ENCODE measurements at places on chromosomes 5 and 9. TPM values are rescaled to one million over a fixed set of nuclear protein-coding genes. Genes with fewer than 3 reads are reported as not detected.

DNA sequence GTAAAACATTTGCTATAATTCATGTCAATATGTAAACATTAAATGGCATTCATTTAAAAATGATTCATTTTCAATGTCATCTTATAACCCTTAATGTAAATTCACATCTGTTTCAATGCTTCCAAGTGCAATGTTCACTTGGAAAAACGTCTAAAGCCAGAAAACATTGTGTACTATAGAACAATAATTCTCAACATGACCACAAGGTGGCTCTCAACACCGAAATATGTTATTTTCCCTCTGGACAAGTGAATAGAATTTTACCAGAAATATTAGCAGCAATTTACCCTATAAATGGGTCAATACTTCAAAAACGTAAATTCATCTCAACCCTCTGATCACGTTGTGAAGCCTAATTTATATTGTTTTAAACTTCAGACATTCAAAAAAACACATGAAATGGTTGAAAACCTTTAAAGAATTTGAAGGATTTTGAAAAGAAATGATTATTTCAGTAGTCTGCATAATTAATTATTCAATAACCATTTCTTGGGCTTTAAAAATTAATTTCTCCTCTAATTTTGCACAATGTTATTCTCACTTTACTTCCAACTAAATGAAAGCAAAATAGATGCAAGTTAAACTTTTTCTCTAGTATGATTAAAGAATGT lies 11.0 kb downstream of the CDH10 start:
- H3K4me1 ChIP-seq, result no peaks in the 10 kb centered on the region
- no peaks in the 10 kb centered on the region for H3K27me3 ChIP-seq
- DNase-seq, result peak; percentile 3
- no peak overlapping the region for H3K4me3 ChIP-seq

Gene C9orf50
- total RNA-seq, result not detected

Gene PDE6A
- total RNA-seq, result not detected

DNA sequence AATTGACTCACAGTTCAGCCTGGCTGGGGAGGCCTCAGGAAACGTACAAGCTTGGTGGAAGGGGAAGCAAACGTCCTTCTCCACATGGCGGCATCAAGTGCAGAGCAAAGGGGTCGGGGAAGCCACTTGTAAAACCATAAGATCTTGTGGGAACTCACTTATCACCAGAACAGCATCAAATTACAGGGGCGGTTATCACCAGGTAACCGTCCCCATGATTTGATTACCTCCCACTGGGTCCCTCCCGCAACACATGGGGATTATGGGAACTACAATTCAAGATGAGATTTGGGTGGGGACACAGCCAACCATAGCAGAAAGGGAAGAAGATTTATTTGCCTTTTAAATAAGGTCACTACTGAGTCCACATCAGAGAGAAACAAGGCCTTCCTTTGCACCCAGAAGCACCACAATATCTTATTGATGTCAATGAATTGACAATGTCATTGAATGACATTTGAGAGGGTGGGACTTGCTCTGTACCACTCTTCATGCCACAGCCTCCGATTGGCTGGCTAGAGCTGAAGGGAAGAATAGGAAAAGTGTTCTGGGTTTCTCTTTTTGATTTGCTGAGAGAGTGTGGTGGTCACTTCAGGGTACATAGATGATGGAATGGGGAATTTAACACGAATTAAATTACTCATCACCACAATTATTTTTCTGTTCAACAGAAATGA lies 11.0 kb downstream of the SKP2 start:
- peaks cover 68% of the 10 kb centered on the region for H3K36me3 ChIP-seq
- no peak overlapping the region for H3K4me3 ChIP-seq
- H3K27ac ChIP-seq, result no peak overlapping the region
- no peaks in the 10 kb centered on the region for H3K27me3 ChIP-seq
- no peaks in the 10 kb centered on the region for H3K4me1 ChIP-seq

Gene AOPEP
- 35.8 TPM for total RNA-seq

Gene FAM78A
- total RNA-seq, result 42.9 TPM

Gene ARSI
- 0.10 TPM for total RNA-seq

DNA sequence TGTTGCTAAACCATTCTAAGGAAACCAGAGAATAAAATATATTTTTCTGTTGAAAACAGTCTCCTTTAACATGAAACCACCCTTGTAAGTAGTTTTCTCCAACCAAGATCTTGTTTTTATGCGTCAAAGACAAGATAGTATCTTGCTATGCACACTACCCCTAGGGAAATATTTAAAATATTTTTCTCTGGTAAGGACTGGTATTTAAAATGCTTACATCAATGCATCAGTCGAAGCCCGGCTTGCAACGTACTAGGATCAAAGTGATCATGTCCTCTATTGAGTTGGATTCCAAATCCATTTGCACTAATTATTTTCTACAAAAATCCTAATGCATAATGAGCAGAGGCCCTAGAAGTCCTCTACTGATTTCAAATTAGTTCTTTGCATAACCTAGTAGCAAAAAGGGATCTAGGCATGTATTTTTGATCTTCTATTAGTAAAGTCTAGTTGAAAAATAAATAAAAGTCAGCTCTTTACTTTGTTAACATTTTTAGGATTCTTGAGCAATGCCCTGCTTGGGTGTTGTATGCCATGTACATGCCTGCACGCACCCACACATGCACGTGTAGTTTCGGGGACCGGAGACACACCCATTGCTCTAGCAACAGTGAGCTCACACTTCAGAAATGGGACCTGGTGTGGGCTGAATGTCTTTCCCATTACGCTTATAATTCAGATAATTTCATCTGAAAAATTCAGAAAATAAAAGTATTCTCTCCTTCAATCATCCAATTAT lies 165.0 kb upstream of the GPR151 start:
- no peaks in the 10 kb centered on the region for H3K27me3 ChIP-seq
- H3K27ac ChIP-seq, result no peak overlapping the region
- DNase-seq, result no peak
- no peak overlapping the region for H3K4me3 ChIP-seq
